ENCODE measurements at places on chromosomes 13 and 19.

DNA sequence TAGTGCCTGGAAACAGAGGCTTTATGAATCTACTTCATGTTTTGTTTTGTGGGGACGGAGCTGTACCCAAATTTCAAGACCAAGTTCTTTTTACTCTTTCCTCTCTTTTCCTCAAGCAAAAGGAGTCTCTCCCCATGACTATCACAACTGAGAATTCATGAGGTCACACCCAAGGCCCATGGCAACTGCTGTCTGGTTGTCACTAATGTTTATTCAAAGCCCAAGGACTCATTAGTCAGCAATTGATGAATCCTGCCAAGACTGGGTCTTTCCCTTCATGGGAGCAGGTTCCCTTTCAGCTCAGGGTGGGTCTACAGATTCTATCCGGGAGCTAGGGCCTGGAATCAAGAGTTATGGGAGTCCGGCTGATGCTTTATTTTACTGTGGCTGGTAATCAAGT lies 441.5 kb upstream of the PCDH20 start:
- DNase-seq: no peak

DNA sequence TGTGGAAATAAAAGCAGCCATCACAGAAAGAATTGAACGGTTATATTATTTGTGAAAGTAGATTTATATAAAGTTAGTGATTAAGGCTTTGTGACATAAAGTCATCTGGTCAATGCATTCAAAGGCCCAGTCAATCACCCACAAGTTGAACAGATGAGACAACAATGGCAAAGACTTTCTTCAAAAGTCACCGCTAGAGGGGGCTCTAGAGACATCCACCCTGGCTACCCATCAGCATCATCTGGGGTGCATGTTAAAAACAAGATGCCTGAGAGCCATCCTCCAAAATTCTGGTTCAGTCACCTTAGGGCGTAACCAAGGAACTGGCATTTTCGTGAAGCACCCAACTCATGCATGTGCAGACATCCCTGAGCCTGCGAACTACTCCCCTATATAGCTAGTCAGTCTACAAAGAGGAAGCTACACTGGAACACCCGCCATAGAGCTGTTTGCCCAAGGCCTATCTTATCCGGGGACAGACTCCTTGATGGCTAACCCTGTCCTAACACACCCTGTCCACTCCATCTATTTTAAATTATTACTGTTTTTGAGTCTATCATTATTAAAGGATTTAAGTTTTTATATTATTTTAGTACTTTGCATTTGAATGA lies 970.5 kb downstream of the UQCRFS1 start:
- no peak for DNase-seq

GRCh38 chr13:113734099-113734825 lies 24.8 kb upstream of the TMEM255B start:
- no peak for DNase-seq

- DNase-seq: no peak
Measured at GRCh38 chr19:16645140-16645539, 14.8 kb downstream of the SMIM7 start.

DNA sequence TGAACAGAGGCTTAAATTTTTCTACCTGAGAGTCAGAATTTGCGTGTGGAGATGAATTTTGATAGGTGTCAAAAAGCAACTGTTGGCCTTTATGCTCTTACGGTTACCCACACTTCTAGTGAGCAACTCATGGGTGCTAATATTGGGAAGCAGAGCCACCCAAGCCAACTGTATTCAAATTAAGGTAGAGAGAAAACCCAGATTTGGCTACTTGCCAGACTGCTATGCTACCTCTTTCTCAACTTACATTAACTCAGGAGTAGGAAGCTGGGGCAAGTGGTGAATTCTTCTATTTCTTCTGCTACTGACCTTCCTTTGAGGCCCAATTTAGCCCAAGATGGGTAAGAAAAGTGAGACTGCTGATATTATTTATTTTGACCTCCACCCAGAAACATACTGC lies 83.9 kb downstream of the OLFM4 start:
- DNase-seq: no peak

DNA sequence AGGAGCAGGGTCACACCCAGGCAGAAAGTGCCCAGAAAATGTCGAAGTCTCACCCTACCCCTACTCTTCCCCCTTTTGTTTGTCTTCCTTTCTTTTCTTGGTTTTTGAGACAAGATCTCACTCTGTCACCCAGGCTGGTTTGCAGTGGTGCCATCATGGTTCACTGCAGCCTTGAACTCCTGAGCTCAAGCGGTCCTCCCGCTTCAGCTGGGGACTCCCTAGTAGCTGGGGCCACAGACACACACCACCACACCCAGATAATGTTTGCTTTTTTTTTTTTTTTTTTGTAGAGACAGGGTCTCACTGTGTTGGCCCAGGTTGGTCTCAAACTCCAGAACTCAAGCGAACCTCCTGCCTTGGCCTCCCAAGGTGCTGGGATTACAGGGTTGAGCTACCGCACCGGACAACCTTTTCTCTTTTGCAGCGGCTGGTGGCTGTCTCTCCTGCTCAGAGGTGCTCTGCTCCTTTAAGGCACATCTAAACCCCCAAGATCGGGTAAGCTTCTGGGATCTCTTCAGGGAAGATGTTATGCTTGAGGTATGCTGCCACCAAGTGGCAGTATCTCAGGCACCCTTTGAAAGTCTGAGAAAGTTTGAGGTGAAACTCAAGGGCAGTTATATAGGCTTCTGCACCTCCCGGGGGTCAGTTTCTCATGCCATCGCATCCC lies 22.4 kb upstream of the EBI3 start:
- no peak for DNase-seq

DNA sequence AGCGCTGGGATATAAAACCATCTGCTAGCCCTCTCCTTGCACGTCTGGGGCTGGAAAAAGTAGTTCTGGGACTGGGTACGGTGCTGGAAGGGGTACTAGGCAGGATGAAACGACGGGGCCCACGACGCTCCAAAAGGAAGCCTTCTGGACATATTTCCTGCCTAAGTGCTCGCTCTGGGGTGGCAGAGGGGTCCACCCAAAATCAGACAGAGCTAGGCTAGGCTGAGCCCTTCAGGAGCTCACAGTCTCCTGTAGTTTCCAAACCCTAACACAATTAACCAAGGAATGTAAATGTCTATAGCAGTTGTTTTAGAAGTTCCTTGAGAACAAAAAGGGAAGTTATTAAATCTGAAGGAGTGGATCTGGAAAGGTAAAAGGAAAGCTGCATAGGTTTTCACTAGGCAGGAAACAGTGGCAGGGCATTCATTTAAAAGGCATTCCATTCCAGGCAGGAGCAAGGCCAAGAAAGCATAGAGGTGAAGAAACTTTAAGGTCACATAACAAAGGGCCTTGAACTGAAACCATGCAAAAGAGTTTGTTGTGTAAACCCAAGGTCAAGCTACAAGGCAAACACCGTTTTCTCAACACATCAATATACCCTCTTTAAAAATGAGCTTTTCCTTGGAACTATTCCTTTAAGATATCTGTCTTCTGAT lies 634 bp upstream of the DIAPH3 start:
- no peak for DNase-seq

DNA sequence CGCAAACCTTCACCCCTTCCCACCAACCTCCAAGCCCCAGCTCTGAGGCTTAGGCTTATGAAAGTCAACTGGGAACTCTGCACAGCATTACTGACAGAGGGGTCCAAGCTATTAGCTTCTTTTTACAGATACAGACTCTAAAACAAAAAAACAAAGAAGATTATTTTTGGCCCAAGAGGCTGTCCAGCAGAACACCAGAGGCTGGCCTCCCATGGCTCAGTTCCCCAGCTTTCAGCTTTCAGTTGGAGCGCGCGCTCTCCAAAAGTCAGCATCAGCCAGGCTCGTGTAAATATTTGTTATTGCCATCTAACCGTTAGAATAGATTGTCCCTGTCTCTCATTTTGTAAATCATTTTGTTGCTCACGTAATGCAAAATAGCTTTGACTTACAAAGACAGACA lies 58.4 kb downstream of the ZIC5 start:
- no peak for DNase-seq

GRCh38 chr19:38228491-38229439 lies 4.7 kb upstream of the DPF1 start:
- DNase-seq: no peak

- DNase-seq: no peak
Measured at GRCh38 chr13:85632526-85633195, 166.6 kb downstream of the SLITRK6 start.

DNA sequence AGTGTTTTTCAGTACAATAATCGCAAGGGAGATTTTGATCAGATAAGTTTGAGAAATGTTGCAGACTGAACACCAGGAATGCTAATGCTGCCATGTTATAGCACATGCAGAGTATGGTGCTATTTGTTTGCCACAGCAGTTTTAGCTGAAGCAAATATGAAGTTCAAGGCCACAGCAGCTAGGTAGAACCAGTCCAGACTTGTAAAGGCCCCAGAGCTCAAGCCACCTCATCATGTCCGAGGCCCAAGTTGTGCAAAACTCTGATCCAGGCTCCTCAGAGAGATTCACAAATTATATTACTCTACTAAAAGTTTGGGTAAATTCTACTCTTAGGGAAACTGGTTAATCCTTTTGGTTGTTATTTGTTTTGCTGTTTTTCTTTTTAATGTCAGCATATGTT lies 2702.6 kb downstream of the PCDH9 start:
- no peak for DNase-seq

DNA sequence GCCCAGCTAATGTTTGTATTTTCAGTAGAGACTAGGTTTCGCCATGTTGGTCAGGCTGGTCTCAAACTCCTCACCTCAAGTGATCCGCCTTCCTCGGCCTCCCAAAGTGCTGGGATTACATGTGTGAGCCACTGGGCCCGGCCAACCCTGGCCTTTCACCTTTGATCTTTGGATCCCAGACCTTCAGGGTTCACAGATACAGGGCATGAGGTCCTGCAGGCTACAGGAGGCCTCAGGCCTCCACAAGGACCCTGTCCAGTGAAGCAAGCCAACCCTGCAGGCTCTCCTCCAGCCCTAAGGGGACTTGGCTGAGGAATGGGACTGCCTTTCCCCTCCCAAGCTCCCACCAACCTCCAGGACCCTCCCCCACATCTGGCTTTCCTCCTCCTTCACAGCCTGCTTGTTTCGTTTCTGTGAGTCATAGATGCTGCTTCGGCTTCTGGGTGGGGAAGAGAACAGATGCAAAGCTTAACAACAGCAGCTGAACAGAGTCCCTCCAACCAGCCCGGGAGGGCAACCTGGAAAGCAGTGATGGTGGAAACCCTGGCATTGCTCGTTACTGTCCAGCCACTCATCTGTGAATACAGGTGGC lies 11.8 kb downstream of the ARHGEF18 start:
- no peak for DNase-seq

DNA sequence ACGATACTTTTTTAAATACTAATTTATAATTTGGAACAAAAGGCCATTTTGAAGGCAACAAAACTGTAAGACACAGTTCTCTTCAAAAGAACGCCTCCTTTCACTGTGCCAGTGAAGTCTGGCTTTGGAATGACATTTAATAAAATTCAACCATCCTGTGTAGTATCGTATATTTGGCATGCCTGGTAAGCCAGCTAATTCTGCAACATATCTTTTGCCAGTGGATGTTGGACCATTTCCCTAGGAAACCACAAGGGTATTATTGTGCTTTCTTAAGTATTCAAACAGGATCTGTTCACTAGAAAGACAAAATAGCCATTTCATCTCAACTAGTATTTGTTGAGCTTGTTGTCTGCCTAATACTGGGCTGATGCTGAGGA lies 111.6 kb downstream of the RGCC start:
- DNase-seq: no peak

GRCh38 chr19:15245370-15246197 lies 13.3 kb upstream of the EPHX3 start:
- DNase-seq: no peak

GRCh38 chr13:114249077-114249476 lies 14.4 kb downstream of the CDC16 start:
- DNase-seq: no peak

DNA sequence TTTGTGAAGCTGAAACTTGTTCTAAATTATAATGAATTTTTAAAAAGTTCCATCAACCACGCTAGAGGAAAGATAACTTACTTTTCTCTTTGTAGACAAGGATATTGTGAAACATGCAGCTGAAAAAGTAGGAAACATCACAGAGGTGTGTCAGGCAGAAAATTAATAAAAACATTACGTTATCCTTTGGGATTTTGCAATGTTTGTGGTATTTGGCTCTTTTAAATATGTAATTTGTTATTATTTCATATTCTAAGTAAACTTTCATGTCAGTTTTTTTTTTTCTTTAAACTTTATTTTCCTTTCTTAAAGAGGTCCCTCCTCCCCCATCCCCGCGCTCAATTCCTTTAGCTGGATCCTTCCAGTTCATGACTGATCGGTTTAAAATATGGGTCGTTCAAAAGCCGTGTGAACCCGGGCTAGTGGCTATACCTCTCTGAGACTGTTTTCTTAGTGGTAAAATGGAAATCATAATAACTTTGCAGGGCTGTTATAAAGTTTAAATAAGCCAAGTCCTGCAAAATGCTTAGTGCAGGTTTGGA lies 740 bp upstream of the CCDC61 start:
- no peak for DNase-seq

DNA sequence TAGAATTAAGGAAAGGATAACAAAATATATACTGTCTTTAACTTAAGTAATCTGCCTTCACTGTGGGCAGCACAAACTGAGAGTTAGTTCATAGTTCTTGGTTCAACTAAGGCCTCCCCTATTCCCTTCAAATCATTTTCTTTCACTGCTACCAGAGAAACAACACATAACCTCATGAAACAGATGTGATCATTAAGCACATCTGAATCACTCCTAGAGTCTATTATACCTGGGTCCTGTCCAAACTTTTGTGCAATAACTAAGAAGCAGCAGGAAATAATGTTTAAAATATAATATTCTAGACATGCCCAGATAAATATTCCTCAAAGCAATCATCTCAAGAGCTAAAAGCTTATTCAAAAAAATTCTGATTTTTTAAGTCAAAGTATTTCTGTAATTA lies 62.9 kb downstream of the ZC3H13 start:
- DNase-seq: no peak

GRCh38 chr19:55486971-55487923 lies 989 bp upstream of the SSC5D start:
- DNase-seq: no peak

DNA sequence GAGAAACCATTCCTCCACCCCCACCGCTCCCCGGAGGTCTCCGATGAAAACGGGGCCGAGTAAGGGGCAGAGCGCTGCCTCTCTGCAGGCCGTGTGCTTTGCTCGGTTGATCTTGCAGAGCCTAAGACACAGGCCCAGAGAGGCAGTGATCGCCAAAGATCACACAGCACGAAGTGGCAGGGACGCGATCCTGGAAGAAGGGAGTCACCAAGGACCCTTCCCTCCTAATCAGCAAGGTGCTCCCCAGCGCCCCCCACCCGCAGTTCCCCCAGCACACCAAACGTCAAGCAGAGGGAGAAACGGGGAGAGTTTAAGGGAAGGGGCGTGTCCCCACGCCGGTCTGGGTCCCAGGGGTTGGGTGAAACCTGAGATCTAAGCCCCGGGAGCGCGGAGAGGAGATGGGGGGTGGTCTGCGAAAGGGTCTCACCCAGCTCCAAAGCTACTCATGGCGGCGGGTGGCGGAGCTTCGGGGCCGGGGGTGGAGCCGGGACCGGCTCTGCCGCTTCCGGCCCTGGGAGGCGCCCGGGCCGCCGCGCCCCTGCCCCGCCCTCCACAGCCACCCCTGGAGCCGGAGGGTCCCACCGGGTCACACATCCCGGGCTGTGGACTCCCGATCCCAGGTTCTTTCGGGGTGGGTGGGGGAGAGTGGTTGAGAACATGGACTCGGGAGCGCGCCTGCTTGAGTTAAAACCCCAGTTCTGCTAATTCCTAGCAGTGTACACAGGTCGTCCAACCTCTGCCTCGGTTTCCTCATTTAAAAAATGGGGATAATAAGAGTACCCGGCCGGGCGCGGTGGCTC lies at the start of gene EML2:
Gene EML2, minus strand, starts transcription at position 468 of the 800 bp plus-strand sequence. Its CDS starts 21 bp downstream, at position 447.
- DNase-seq: no peak
